Right ventricle myocardium superior (tissue), 1 donor: ENCODE measurements at places on chromosomes 1 and 21. TPM values are rescaled to one million over a fixed set of nuclear protein-coding genes. Genes with fewer than 3 reads are reported as not detected.
A peak's percentile ranks its signal among the peaks of the same experiment; 100 is the strongest.

GRCh38 chr1:239550178-239550577 is 163.8 kb downstream of the CHRM3 start:
- DNase-seq: no peak

DNA sequence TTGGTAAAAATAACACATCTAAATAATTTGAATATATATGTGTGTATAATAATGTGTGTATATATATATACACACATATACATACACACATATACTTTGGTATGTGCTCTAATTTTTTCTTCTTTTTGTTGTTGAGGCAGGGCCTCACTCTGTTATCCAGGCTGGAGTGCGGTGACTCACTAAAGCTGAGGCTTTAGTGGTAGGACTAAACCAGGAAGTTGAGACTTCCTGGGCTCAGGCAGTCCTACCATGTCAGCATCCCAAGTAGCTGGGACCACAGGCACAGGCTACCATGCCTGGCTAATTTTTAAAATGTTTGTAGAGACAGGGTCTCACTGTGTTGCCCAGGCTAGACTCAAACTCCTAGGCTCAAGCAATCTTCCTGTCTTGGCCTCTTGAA is 46.7 kb upstream of the CXADR start:
- no peak for DNase-seq

DNA sequence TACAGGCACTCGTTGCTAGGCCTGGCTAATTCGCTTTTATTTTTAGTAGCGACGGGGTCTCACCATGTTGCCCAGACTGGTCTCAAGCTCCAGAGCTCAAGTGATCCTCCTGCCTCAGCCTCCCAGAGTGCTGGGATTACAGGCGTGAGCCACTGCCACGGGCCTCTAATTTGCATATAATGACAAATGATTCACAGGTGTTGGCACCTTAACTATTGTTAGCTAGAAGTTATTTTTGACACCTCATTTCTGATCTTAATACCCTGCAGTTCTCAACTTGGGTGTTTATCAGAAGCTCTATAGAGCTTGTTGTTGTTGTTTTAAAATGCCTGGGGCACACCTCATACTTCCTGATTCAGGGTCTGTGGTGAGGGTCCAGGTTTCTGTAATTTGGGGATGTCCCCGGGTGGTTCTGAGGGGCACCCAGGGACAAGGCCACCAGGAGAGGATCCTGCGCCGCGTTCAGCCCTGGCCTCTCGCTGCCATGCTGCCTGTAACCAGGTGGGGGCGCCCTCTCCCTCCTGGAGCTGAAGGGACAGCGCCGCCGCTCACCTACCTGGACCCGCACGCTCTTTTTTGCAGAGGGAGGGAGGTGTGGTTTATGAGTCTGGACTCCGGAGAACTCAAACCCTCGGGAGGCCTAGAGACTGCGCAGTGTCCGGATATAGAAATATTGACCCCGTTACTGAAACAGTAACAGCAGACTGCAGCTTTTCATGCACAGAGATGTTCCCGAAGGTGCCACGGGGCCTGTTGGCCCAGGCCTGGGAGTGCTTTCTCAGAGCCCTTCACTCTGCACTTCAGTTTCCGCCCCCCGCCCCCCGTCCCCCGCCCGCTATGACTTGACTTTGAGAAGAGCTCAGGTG is 23.0 kb upstream of the NEK2 start:
- peak; percentile 89 for DNase-seq

DNA sequence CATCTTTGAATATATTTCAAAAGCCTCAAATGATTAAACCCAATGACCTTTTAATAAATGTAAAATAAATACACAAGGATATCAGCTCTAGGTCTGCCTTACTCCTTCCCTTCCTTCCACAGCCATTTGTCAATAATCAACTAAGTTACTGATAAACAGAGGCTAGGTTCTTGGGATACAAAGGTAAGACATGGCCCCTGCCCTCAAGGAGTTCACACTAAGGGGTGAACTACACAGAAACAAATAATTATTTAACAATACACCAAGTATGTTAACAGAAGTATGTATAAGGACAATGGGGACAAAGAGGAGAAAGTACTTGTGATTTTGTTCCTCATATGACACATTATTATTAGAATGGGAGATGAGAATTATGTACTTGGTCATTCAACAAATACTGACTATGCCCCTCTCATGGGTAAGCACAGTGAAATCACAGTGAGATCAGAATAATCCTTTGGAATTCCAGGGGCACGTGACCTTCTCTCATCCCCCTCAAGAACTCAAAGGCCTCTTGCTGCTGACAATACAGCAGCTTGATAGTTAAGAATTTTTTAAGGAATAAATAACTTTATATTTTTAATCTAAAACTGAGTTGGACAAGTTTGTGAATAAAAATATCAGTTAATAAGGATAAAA is 40.2 kb downstream of the ATP1B1 start:
- DNase-seq: no peak

The ZNF496 gene
- 12.2 TPM for total RNA-seq

GRCh38 chr21:29654855-29655254 is 284.9 kb downstream of the GRIK1 start:
- DNase-seq: no peak
